ENCODE measurements at places on chromosomes 13 and 19.

DNA sequence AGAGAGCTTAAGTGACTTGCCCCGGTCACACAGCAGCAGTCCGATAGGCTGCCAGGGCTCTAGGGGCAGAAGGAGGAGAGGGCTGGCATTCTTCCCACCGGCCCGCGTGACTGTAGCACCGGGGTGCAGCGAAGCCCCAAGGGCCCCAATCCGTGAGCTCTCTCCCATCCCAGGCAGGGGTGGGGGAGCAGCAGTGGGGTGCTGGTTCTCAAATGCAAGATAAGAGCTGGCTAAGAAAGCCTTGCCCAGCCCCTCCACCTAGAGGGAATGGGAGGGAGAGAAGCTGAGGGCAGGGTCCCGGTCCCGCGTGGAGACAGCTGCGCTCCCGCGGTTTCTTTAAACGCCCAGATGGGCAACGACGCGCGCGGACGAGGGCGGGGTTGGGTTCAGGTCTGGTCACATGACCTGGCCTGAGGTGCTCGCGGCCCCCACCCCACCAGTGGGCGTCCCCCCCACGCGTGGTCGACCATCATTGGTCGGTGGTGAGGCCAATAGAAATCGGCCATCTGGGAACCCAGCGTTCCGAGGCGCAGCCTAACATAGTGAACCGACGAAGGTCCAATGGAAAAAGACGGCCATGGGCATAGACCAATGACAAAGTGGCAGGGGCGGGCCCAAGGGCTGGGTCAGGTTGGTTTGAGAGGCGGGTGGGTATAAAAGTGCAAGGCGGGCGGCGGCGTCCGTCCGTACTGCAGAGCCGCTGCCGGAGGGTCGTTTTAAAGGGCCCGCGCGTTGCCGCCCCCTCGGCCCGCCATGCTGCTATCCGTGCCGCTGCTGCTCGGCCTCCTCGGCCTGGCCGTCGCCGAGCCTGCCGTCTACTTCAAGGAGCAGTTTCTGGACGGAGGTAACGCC lies at the start of gene CALR:
Gene CALR, plus strand, starts transcription at position 683 of the 852 bp plus-strand sequence. Its CDS starts 71 bp downstream, at position 754.
- DNase-seq: peak; percentile 99

DNA sequence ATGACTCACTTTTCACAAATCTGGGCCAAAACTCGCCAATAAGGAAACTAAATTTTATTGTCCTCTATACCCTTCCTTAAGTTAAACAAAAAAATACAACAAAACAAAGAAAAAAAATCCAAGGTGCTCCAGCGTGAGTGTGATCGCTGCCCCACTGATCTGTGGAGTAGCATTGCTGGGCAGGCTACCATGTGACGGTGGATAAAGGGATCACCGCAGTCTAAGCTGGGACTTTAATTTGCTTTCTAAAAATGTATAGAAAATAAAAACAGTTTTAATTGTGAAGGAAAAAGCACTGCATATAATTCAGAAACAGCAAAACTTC lies 92.9 kb downstream of the FLT1 start:
- no peak for DNase-seq

GRCh38 chr13:27822258-27822872 lies 30.1 kb downstream of the GSX1 start:
- DNase-seq: no peak

DNA sequence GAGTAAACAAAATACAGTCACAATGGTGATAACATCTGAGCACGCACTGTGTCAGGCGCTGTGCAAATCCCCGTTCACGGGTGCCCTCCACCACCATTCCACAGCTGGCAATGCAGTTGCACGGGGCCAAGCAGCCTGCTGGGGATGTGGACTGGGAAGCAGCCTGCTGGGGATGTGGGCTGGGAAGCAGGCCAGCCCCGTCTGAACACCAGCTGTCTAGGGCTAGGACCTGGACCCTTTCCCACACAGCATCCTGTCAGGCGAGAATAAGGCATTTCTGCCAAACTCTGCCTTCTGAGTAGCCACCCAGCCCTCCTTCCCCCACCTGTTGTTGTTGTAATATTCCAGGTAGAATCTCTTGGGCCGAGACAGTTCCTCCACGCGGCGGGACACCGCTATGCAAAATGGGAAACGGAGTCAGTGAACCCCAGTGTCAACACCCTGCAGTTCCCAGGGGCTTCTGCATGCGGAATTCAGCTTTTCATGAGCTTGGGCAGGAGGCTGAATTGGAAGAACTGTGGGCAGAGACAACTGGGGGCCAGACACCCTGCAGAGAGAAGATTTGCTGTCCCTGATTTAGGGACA lies 27.8 kb upstream of the MIER2 start:
- DNase-seq: no peak

- no peak for DNase-seq
Measured at GRCh38 chr13:31846961-31847752, 107.8 kb downstream of the RXFP2 start.

DNA sequence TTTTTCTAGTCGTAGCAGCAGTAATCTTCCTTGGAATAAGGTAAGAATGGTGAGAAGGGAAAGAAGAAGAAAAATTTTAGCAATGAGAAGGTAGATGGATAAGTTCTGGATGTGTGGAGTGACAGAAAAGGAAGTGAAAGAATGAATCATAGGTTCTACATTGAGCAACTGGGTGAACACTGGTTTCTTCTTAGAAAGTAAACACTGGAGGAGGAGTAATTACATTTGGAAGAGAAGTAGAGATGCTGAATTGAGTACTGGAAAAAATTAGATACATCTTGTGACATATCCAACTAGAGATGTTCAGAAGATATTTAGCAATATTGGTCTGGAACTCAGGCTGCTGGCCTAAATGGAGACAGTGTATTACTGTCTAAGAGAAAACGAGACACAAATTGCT lies 148.5 kb downstream of the GPC5 start:
- DNase-seq: no peak

- peak; percentile 39 for DNase-seq
Measured at GRCh38 chr19:30403203-30403985, 31.2 kb downstream of the ZNF536 start.

DNA sequence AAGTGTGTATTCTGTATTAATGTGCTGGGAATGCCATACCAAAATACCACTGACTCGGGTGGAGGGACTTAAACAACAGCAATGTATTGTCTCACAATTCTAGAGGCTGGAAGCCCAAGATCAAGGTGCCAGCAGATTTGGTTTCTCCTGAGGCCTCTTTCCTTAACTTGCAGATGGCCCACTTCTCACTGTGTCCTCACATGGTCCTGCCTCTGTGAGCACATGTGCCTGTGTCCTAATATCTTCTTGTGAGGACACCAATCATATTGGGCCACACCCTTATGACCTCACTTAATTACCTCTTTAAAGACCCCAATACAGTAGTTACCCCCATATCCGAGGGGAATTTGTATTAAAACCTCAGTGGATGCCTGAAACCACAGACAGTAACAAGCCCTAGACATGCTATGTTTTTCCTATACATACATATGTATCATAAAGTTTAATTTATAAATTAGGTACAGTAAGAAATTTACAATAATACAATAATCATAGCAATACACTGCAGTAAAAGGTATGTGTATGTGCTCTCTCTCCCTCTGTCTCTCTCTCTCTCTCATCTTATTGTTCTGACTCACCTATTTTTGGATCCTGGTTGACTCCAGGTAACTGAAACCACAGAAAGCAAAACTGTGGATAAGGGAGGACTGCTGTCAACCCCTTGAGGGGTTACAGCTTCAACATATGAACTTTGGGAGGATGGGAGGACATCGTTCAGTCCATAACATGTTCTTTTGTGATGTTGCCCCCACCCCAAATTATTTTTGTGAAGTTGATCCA lies 174.3 kb downstream of the IRS2 start:
- DNase-seq: no peak

DNA sequence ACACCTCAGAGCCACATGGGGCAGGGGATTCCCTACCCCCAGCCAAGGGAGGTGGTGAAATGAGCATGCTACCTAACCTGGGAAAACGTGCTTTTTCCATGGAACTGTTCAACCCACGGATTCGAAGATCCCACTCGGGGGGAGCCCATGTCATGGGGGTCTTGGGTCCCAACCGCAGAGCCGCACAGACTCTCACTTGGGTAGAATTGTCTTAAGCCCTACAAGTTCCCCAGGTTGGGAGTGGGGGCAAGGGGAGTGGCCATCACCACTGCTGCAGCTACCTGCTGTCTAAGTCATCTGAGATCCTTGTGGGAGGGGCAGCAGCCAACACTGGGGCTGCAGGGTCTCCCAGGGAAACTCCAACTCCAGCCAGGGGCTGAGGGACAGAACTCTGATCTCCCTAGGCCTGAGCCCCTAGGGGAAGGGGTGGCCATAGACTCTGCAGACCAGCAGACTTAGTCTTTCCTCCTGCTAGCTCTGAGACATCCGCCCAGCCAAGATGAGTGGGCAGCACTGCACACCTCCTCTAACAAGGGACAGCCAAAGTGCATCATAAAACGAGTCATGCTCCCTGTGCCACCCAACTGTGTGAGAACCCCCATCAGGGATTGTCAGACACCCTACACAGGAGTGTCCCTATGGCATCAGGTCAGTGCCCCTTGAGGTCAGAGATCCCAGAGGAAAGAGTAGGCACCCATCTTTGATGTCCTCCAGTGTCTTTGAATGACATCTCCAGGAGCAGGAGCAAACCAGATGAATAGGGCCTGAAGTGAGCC lies 610.4 kb upstream of the SLITRK6 start:
- DNase-seq: no peak

GRCh38 chr13:32645854-32646253 lies 59.6 kb downstream of the PDS5B start:
- no peak for DNase-seq

DNA sequence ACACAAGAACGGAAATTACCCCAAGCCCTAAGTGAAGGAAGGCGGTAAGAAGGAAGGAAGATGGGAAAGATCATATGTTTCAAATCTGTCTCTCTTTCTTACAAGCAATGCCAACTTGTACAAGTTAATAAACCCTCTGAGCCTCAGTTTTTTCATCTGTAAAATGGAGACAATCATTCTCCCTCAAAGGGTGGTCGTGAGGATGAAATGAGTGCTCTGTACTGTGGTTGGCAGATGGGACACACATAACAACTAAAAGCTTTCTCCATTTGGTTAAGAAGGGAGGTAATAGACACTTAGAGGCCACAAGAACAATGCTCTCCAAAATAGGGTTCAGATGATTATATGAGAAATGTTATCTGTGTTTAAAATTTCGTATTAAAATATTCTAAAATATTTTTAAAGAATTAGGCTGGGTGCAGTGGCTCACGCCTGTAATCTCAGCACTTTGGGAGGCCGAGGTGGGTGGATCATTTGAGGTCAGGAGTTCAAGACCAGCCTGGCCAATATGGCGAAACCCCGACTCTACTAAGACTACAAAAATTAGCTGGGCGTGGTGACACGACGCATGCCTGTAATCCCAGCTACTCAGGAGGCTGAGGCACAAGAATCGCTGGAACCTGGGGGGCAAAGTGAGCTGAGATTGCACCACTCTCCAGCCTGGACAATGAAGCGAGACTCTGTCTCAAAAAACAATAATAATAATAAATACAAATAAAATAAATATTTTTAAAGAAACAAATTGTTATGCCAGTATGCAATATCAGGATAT lies 89.7 kb downstream of the STARD13 start:
- DNase-seq: no peak

DNA sequence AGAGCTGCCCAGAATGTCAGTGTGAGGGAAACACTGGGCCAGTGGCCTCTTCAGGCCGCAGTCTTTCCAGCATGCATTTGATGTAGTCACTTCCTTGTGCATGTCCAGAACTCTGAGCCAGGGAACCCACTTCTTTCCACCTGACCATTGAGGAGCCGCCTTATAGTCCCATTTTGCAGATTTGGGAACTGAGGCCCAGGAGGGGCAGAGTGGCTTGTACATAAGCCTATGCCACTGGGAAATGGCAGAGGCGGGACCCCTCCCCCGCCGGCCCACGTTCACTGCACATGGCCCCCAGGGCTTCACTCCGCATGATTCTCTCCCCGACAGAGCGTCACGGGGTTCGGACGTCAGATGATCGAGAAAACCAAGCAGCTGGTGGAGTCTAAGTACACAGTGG lies 5.6 kb upstream of the SPIB start:
- DNase-seq: no peak

GRCh38 chr19:28039677-28040381 lies 1173.1 kb downstream of the UQCRFS1 start:
- DNase-seq: no peak

DNA sequence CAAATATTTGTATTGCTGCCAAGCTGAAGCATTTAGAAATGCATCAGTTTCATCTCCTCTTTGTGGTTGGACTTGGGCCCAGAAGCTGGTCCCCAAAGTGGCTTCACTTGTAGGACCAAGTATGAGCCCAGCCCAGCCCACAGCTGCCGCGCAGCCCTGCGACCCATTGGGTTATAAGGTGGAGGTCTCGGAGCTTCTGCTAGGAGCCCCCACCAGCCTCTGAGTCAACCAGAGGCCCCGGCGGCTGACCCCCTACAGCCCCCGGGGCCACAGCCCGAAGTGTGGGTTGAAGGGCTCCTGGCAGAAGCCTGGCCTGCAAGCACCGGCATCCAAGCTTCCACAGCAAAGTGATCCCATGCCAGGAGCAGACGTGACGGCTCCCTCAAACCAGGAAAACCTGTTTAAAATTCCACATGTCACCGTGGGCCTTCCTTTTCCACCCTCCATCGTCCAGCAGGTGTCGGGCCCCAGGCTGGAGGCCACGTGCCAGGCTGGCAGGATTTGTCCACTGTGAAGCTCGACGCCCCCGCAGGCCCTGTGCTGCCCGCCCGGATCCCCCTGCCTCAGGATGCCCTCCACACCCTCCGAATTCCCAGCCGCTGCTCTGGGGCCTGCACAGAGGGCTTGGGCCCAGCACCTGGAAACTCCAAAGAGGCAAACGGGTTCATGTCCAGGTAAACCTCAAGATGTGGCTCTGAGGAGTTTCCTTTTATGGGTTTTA lies 54.7 kb downstream of the C13orf46 start:
- no peak for DNase-seq

All from renal cortex interstitium (tissue), 15 donors.